Heart right ventricle (tissue), 16 donors: ENCODE measurements at places on chromosomes 2 and 18. TPM values are rescaled to one million over a fixed set of nuclear protein-coding genes. Genes with fewer than 3 reads are reported as not detected.

DNA sequence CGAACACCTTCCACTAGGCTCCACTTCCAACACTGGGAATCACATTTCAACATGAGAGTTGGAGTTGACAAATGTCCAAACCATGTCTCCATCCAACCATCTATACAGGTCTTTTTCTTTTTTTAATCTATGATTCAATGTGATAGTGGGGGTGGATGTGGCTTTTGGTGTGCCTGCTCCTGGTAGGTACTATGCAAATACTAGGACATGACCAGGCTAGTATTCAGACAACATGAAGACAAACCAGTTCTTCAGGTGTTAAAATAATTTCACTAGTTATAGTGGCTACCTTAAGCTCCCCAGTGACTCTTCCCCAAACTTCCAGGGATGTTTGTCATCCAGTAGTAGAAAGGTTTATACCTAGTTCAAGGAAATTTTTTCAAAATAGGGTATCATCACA is 387.5 kb downstream of the CDH2 start:
- H3K27me3 ChIP-seq = no peaks in the 10 kb centered on the region
- DNase-seq = no peak
- H3K4me3 ChIP-seq = no peak overlapping the region

GRCh38 chr2:233385489-233386044 is 31.3 kb downstream of the DGKD start:
- H3K4me1 ChIP-seq = peaks cover 50% of the 10 kb centered on the region
- no peak for DNase-seq
- no peaks in the 10 kb centered on the region for H3K27me3 ChIP-seq
- H3K27ac ChIP-seq = peak overlapping the region; percentile 87

Gene DHRS9
- 0.76 TPM for total RNA-seq

DNA sequence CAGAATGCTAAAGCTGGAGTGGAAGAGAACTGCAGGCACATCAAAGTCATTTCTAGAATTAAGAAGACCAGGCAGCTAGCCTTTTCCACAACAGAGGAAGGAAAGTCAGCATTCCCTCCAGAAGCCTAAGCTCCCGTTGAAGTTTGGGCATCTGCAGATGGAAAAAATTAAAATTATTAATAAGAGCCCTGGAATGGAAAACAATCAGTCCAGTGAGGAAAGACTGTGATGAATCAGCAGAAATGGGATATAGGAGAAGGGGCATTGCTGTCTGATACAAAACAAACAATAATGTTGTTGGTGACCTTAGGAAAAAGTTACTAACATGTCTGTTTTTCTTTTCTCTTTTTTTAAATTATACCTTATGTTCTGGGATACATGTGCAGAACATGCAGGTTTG is 450.7 kb upstream of the SLC14A2 start:
- no peak overlapping the region for H3K4me3 ChIP-seq
- DNase-seq = no peak
- no peaks in the 10 kb centered on the region for H3K4me1 ChIP-seq
- H3K27me3 ChIP-seq = no peaks in the 10 kb centered on the region
- H3K27ac ChIP-seq = no peak overlapping the region

- no peak for DNase-seq
- peaks cover 4% of the 10 kb centered on the region for H3K4me1 ChIP-seq
- H3K4me3 ChIP-seq = no peak overlapping the region
- no peaks in the 10 kb centered on the region for H3K36me3 ChIP-seq
- H3K27ac ChIP-seq = no peak overlapping the region
Observed at GRCh38 chr18:76487070-76487469, 8.0 kb downstream of the ZNF516 start.

GRCh38 chr2:58019229-58019628 is 27.4 kb upstream of the VRK2 start:
- H3K36me3 ChIP-seq = no peaks in the 10 kb centered on the region
- no peaks in the 10 kb centered on the region for H3K27me3 ChIP-seq
- no peaks in the 10 kb centered on the region for H3K4me1 ChIP-seq
- H3K27ac ChIP-seq = no peak overlapping the region
- H3K4me3 ChIP-seq = no peak overlapping the region

DNA sequence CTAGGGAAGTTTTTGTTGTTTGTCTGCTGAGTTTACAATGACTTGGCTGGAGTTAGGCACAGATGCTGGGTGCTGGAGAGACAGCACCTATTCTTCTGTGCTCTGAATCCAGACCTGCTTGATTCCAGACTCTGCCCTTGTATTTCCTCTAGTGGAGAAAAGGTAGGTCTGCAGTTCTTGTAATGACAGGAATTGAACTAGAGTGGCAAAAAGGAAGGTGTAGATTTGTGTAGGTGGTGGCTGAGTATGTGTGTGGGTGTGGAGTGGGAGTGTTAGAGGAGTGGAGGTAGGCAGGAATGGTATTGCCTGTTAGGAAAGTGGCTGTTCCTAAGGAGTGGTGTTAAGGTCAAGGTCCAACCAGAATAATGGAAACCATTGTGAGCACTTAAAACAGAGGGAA is 71.9 kb upstream of the LYPD6 start:
- DNase-seq = no peak
- H3K36me3 ChIP-seq = no peaks in the 10 kb centered on the region
- no peak overlapping the region for H3K4me3 ChIP-seq
